ENCODE measurements at places on chromosomes 1 and 21.

DNA sequence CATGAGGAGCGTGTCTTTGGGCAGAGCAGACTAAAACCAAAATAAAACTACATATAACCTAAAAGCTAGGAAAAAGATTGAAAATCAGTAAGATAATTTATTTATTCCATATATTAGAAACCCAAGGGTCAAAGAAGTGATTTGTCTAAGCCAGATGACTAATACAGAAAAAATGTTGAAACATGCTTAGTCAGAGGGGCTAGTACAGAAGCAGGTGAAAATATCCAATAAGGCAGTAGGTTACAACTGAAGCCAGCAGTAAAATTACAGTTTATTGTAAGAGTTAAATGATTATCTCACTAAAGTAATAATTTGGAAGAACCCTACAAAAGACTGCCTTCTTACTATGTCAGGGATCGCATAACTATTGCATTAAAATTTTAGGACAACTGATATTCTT, 1190.9 kb upstream of the PRMT6 start:
- DNase-seq: no peak

DNA sequence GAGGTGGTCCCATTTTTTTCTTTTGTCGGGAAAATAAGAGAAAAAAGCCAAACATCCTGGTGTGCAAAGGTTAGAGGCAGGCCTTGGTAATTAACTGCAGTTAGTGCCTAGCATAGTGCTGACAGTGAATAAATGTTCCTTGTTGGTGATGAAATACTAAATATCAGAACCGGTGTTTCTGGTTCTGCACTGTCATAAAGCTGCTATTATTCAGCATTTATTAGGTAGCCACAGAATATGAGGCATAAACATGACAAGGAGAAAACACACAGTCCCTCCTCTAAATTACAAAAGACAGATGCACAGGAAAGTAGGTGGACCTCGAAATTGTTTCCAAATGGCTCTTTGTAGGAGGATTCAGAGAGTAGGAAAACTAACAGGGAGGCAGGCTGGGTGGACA, 122.0 kb upstream of the ADGRL2 start:
- DNase-seq: no peak

DNA sequence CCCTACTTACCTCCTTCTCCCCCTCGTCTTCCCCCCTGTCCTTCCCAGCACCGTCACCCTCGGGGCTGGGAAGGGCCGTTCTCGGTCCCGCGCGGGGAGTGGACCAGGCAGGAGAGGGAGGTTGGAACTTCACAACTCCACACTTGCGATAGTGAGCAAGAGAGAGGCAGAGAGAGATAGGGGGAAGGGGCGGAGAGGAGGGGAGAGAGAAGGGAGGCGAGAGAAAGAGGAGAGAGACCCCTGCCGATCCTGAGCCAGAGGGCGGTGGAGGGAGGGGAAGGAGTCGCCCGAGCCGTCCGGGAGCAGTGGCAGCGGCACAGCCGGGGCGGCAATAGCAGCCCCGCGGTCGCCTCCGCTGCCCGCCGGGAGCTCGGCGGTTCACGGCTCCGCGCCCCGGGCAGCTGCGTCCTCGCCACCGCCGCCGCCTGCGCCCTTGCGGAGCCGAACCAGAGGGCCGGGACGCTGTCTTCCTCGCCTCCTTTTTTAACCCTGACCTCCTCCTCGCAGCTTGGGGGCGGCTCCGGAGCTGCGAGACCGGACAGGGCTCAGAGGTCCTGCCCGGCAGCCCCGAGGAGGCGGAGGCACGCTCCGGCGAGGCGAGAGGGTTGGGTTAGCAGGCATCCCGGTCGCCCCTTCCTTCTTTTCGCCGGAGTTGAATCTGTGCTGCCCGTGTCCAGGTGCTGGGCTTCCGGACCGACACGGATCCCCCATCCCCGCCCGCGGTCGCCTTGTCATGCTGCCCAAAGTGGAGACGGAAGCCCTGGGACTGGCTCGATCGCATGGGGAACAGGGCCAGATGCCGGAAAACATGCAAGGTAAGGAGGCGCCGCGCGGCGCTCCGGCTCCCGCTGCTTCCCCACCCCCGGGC, 11.7 kb downstream of the NR5A2 start:
- no peak for DNase-seq

DNA sequence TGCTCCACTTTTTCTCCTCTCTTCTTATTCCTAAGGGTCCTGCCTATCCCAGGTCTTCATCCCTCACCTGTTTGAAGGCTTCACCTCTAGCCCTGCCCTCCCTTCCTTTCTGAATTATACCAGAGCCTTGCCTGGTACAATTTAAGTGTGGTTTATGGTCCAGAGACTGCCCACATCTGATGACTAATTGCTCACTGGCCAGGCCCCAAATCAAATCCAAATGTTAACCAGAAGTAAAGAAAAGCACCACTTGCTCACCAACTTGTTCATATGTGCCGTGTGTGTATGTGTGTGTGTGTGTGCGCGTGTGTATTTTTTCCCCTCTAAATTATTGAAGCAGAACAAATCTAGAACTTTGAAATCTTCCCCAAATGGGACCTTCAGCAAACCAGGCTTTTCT, 26.4 kb downstream of the MYOM3 start:
- DNase-seq: no peak

GRCh38 chr1:40059338-40059959, 18.9 kb downstream of the CAP1 start:
- no peak for DNase-seq

DNA sequence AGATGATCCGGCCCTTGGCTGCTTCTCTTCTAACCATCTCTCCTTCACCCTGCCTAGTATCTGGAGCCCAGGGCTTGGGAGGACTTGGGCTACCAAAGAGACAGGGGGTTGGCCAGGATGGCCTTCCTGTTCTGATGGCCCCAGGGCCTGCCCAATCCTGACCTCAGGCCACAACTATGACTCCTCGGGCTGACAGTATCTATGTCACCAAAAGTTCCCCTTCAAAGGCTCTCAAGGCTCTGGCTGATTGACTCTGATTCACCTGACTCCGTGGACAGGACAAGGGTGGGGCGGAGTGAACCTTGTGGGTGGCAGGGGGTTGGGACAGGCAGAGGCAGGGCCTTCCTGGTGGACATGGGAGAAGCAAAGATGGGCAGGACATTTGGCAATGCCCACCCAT, 12.7 kb downstream of the MEF2D start:
- no peak for DNase-seq

- DNase-seq: no peak
Observed at GRCh38 chr1:219257751-219258150, 84.1 kb downstream of the LYPLAL1 start.

- no peak for DNase-seq
Observed at GRCh38 chr1:9905010-9905409, 5.1 kb downstream of the CTNNBIP1 start.

Data from ureter (tissue), 1 donor.